Neural progenitor cell (in vitro differentiated cells): ENCODE measurements at places on chromosomes 7 and 10.
A peak's percentile ranks its signal among the peaks of the same experiment; 100 is the strongest.

DNA sequence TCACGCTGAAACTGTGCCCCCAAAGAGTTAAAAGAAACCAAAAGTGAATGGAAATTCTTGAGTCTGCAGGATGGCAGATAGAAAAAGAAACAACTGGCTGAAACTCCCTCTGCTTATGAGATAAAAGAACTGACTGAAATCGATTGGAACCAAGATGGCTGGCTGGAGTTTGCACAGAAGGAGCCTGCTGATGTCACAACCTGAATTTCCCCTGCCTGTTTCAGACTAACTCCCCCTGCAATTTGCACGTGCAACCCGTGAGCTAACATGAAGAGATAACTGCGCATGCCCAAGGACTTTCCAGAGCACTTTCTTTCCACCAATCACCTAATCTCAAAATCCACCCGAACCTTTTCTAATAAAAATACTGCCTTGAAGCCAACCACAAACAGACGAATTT is 435.5 kb downstream of the CALN1 start:
- no peak for DNase-seq

- no peak for DNase-seq
Measured at GRCh38 chr10:105252911-105253310, 611.8 kb downstream of the SORCS3 start.

GRCh38 chr10:8054494-8055407 is at the start of gene GATA3:
Gene GATA3 (plus strand): TSS chr10:8054688. CDS start chr10:8055656, 968 bp downstream.
- DNase-seq, result peak; percentile 84

- no peak for DNase-seq
Measured at GRCh38 chr7:127678947-127679346, 27.0 kb downstream of the SND1 start.

- DNase-seq, result no peak
Measured at GRCh38 chr7:27269455-27269854, 26.9 kb downstream of the EVX1 start.

DNA sequence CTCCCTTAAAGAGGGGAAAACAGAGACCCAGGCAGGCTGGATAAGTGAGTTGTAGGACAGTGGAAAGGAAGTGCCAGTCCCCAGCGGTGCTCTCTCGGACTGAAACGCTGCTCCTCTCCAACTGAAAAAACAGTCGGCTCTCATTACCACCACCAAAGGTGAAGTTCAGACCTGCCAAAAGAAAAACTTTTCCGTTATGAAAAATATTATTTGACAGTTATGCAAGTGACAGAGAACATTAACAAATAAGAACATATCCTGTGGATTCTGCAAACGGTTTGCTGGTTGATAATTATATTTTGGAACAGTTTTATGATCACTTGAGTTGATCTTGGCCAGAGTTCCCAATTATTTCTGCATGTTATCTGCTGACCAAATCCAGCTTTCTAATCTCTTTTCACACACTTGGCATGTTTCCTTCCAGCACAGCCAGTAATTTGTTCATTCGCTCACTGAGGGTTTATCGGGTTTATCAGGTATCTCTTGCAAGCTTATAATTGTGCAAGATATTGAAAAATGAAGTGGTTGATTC is 82.6 kb downstream of the PTPRE start:
- no peak for DNase-seq

GRCh38 chr7:63080406-63080805 is 918.2 kb upstream of the ZNF722 start:
- no peak for DNase-seq

DNA sequence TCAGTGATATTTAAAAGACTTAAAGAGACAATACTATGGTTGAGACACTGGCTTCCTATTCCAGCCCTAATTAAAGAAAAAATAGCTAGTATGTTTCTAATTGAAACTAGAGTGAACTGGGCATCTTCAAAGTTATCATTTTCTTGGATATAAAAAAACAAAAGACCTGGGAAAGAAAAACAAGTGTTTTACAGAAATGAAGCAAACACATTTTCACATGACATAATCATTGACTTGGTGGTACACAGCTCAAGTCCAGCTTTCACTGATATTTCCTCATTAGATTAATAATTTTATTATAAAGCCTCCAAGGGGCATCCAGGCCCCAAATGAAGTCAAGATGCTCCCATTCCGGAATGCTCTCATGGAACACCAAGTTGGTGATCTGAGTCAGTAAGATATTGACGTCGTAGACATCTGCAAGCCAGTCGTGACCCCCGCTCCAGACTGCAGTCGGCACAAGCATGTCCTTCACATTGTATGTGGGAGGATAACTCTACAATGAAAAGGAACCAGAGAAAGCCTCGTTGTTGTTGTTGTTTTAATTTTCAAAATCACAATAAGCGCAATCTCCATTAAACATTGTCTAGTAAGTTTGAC is 7.5 kb upstream of the CH25H start:
- no peak for DNase-seq

DNA sequence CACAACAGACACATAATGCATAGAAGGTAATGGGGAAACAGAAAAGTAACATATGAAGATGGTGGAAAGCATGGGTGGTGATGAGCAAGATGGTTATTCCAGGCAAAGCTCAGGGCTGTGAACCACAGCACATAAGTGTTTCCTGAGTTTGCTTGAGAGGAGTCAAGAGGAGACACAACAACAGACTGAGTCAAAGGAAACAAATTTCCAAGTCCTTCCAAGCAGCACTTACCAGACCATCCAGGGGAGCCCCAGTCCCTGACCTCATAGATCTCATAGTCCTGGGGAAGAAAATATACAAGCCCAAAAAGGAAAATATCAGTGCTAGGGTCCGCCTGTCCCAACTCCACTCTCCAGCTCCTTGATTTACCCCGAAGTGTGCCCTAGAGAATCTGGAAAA is 216.6 kb upstream of the FZD1 start:
- no peak for DNase-seq

DNA sequence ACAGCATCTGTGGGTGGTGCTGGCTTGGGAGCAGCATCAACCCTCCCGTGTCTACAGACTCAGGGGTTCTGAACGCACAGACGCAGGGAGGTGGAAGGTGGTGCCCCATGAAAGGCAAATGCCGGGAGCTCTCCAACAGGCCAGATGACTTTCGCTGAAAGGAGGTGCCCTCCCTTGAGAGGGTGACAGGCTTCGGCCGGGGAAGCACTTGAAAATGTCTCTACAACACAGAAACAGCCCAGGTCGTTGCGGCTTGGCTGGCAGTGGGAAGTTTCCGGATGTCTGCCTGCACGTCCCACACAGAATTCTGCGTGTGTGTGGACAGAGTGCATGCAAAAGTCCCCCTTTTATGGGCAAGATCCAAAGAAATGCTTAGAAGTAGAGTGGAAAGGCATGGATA is 239.6 kb downstream of the SKAP2 start:
- no peak for DNase-seq

GRCh38 chr7:138890499-138891445 is 90.4 kb downstream of the KIAA1549 start:
- no peak for DNase-seq

- DNase-seq, result no peak
Measured at GRCh38 chr10:30705101-30705624, 75.6 kb upstream of the LYZL2 start.

- peak; percentile 49 for DNase-seq
Measured at GRCh38 chr10:33189808-33190207, 144.7 kb downstream of the NRP1 start.

DNA sequence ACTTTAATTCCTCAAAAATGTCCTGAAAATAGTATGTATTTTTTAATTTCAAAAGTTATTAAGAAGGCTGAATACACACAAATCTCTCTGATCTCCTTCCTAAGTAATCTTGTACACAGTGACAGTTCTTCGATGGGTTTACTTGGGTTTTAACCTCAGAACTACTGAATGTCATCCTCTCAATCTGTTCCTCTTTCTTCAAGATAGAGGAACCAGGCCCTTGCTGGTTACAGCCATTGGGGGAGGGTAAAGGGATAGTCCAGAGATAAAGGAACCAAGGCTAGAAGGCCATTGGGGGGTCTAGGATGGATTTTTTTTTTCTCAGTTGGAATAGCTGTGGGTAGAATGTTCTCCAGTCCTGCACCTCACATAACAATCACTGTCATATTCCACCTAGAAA is 224.9 kb downstream of the SKIDA1 start:
- no peak for DNase-seq

GRCh38 chr10:93965911-93966310 is 27.8 kb upstream of the PLCE1 start:
- DNase-seq, result no peak

DNA sequence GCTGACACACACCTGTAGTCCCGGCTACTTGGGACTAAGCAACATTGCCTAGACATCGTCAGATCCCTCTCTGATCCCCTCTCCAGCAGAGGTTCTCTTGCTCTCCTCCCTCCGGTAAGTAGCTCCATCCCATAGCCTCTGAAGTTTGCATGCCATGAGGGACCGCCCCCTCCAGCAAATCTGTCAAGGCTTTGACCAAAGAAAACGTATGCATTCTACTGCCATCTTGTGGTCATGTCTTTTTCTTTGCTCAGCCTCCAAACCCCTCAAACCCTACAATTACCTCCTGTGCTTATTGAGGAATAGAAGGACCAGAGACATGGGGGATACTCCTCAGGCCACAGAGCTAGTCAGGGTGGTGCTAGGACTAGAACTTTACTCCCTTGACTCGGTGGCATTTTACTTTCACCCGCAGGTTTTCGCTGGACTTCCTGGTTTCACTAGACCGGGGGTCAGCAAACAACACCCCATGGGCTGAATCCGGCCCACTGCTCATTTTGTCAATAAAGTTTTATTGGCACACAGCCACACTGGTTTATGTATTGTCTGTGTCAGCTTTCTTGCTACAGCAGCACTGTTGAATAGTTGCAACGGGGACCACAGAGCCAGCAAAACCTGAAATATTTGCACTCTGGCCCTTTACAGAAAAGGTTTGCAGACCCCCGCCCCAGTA is 202.6 kb upstream of the FOXK1 start:
- DNase-seq, result peak; percentile 78

- no peak for DNase-seq
Measured at GRCh38 chr10:28125701-28126100, 126.8 kb upstream of the ODAD2 start.

DNA sequence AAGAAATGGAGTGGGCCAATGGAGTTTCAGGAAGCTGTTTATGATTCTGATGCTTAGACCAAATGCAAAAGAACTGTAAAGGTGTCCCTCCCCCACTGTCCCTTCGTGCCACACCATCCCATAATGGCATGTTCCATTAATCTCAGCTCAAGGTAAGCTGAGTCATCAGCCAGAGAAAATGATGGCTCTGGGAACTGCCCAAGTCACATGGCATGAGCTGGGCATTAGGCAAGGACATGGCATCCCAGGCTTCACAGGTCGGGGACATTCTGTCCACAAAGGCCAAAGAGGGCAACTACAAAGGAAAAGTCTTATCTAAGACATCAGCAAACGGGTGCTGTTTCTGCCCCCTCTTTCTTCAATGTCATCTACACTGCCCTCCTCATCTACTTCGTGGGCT is 44.9 kb downstream of the DLG5 start:
- DNase-seq, result no peak

- DNase-seq, result no peak
Measured at GRCh38 chr7:17822547-17823173, 117.6 kb downstream of the SNX13 start.

- no peak for DNase-seq
Measured at GRCh38 chr10:129685271-129685670, 218.2 kb downstream of the MGMT start.

GRCh38 chr10:23556727-23557440 is 118.0 kb downstream of the OTUD1 start:
- DNase-seq, result no peak

DNA sequence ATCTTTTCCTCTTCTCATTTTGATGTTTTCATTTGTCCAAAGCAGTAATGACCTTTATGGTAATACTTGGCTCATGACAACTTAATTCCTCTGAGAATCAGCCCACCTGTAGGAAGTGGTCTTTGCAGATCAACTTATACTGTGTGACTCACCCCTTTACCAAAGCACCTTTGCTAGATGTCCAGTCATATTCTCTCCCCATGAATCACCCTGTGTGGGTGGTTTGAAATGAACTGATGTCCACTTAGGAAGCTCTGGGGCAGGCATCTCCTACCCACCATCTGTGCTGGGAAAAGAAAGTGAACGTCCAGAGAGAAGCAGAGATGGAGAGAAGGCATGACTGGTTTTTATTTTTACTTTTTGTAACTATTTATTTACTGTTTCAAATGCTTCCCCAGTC is 410.3 kb downstream of the KIF20B start:
- no peak for DNase-seq

DNA sequence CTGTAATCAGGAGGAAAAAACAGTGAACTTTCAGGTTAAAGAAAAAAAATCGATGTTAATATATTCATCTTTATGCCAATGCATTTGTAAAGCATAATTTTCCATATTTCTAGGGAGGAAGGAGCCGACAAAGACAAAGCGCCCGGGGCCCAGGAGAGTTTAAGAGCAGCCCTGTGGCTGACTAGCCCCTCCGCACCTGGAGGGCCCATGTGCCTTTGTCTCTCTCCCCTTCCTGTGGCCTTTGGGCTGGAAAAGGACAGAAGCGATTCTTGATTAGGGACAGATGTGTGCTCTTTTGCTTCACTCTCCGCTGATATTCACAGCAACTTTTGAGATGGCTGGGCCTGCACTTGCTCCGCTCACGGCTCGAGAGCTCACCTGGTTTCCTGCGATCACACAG is 23.1 kb downstream of the DDC start:
- DNase-seq, result no peak

DNA sequence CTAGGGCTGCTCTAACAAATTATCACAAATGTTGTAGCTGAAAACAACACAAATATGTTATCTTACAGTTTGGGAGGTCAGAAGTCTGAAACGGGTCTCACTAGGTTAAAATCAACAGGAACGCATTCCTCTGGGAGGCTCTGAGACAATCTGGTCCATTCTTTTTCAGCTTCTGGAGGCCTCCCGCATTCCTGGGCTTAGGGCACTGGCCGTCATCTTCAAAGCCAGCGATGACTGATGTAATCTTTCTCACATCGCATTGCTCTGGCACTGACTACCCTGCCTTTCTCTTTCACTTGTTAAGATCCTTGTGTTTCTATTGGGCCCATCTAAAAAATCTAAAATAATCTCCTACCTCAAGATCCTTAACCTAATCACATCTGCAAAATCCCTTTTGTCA is 1071.5 kb upstream of the C7orf33 start:
- DNase-seq, result peak; percentile 26

DNA sequence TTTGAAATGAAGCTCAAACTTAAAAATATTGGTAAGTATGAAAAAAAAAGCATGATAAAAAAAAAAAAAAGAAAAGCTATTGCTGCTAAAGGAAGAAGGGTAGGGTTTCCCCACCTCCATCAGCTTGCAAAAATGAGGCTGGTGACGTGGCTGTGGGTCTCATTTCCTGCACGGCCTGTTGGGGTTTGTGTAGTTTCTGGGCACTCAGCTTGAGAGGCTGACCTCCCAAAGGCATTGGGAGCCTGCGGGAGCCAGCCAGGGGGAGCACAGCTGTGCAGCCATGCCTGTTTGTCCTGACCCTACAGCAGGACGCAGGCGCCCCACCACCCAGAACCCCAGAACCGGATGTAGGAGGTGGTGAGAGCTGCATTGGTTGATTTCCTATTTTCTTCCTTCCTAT is 48.8 kb upstream of the CARD11 start:
- DNase-seq, result no peak

- DNase-seq, result no peak
Measured at GRCh38 chr10:83167081-83167480, 972.2 kb upstream of the GHITM start.

GRCh38 chr10:49353895-49354566 is 41.9 kb downstream of the DRGX start:
- DNase-seq, result no peak

- no peak for DNase-seq
Measured at GRCh38 chr10:97434055-97434454, 8.1 kb downstream of the PGAM1 start.
